Esophagus muscularis mucosa (tissue), 4 donors: ENCODE measurements at places on chromosomes 1 and 21.

DNA sequence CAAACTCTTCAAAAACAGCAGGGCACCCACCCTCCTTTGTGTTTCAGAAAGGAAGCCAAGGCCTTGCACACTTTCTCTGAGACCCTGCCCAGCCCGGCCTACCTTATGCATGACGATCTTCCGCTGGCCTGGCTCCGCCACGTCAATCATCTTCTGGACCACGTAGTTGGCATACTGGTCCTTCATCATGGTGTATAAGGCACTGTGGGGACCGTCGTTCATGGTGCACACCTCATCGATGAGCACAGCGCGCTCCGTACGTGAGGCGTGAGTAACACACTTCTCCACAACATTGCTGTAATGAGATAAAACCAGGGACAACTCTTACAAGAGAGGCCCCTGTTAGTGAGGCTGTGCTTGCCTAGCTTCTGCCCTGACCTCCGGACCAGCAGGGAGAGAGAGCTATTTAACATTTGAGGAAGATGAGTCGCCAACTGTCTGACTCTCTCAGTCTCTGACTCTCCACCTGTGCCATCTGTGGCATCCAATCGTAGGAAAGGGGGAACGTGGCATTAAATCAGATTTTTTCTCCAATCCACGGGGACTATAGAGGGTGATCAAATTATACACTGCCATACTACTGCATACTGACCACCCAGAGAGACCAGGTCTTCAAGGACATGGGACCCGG lies 28.1 kb upstream of the SDC3 start:
- DNase-seq = no peak

- no peak for DNase-seq
Measured at GRCh38 chr1:88985692-88986091, 6.7 kb downstream of the KYAT3 start.

DNA sequence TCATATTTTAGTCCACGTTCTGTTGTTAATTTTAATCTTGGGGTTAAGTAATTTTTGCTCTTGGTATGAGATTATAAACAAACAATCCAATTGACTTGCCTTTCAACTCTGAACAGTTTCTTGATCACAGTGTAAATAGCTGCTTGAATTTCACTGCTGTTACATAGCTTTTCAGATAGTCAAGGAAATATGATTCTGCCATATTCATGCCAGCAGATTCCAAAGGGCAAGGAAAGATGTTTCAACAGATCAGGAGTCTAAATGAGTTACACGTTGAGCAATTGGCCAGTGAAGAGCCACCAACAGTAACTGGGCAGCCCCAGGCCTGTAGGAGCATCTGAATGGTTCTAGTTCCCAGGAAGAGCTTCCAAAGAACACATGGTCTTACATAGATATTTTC lies 93.6 kb downstream of the LEPR start:
- no peak for DNase-seq

DNA sequence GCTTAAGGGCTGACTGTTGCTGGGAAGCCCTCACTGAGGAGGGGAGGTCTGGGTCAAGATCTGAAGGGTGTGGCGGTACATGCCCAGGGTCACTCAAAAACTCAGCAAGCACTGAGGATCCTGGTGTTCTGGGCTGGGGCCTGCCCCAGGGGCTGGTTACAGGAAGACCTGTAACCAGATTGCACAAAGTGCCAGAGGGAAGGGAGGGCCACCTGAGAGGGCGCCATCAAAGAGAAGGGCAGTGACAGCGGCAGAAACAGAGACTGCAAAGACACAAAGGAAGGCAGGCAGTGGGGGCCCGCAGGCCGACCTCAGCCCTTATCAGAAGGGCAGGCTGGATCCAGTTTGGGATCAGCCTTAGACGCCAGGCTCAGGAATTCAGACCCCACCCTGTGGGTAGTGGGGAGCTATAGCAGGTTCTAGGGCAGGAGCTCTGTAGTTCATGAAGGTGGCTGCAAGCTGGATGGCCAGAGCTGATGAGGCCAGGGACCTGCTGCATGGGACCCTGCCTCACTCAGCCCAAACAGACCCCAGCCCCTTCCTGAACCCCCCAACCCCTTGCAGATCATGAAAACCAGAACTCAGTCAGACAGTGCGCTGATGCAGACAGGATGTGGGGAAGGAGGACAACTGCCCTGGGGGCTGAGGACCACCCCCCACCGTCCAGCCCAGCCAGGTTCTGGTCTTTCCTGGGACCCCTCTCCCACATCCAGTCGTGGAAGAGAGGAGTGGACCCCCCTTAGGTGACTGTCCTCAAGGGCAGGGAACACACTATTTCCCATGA lies 3.9 kb downstream of the SH2D5 start:
- no peak for DNase-seq

DNA sequence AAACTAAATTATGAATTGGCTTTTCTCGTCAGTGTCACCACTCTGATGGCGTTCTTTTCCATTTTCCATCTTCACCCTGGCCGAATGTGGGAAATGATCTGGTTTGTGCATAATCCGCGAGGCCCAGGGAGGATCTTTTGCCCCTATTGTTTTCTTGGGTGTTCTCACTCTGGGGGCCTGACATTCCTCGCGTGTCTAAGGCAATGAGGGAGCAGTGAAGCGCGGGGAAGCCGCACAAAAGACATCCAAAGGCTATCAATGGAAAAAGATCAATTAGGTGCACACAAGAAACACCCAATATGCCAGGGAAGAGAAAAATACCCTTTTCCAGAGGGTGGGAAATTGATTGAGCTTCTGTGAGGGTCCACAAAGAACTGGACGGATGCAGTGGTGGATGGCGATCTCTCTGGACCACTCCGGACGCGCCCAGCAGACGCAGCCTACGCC lies 941 bp upstream of the C1orf21 start:
- no peak for DNase-seq

DNA sequence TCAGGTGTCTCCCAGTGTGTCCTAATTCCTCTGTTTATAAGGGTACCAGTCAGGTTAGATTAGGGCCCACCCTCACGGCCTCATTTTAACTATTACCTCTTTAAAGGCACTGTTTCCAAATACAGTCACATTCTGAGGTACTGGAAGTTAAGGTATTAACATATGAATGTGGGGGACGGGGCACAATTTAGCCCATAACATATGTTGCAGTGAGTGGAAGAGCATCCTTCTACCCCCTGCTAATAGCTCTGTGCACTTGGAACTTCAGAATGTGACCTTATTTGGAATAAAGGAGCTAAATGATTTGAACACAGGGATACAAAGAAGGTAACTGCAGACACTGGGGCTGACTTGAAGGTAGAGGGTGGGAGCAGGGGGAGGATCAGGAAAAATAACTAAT lies 67.3 kb upstream of the ADGRL2 start:
- no peak for DNase-seq

DNA sequence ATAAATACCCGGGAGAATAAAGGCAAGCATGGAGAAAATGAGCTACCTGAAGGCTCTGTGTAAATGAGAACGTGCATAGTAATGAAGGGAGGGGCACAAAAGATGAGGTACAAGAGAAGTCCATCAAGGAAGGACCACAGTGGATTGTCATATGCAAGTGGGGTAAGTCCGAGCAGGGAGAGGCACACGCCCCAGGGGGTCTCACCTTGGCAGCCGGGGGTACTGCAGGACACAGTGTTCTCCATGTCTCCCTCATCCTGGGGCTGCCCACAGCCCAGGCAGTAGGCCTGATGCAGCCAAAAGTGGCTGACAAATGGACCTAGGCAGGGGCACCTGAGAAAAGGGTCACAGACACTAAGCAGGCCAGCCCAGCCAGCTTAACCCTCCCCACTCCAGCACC lies 10.0 kb downstream of the DCST2 start:
- no peak for DNase-seq

DNA sequence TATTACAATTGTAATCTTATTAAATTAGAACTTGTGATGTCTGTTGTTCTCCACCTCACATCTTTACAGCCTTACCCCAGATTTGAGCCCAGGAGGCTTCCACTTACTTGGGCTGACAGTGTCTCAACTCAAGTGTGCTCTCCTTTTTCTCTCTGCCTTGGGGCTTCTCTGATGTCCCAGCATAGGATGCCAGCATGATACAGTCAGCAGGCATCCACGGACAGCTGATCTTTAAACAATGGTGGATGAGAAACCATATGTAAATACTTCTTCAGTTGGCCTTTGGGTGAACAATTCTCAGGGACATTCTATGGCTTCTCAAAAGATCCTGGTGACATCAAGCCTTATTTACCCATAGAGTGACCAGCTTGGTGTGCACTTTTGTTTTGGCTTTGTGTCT lies 107.6 kb upstream of the GORAB start:
- DNase-seq = no peak

DNA sequence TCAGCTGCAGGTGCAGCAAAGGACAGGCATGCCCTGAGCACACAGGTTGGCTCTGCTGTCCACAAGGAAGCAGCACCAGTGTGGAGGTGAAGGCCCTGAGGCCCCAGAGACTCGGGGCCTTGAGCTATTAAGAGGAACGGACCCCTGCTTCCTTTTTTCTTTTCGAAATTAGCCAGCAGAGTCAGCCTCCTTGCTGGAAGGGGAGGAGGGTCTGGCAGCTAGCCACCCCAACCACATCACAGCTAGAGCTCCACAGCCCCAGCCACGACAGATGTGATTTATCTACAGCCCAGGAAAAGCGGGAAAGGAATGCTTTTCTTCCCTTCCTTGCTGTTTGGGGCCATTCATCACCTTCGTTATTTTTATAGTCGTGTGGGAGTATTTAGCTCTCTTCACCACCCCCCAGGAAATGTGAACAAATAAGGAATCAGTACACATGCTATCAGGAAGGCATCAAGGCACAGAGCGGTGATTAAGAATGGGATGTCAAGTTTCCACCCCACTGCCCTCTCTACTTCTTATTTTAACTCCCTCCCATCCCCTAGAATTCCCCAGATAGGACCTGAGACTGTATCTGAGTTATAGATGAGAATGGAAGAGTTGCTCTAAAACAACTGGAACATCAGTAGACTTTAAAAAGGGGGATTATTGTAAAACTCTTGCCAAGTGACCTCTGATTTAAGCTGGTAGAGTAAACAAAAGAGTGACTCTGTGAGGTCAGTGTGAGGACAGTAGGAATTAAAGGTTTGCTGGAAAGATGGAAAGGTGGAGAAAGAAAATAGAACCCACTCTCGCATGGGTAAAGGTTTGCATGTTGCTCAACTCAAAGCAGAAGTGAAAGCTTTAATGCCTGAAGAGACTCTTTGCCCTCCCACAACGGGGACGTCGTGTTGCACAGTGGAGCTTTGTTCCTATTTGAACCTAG lies 224.7 kb upstream of the GJB5 start:
- no peak for DNase-seq

DNA sequence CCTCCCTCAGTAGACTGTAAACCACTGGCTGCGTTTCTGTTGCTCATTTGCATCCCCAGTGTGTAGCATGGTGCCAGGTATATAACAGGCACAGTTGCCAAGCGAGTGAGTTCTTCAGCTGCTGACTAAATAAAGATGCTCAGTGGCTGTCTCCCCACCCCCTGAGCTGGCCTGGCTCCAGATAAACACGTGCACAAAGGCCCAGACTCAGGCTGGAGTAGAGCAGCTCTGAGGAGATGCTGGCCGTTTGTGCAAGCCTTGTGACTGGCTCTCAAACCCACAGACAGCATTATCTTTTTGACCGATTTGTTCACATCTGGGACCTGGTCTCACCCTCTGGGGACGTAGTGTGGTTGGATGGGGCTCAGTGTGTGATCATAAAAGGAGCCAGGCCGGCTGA lies 7.1 kb downstream of the CHRNB2 start:
- DNase-seq = no peak

DNA sequence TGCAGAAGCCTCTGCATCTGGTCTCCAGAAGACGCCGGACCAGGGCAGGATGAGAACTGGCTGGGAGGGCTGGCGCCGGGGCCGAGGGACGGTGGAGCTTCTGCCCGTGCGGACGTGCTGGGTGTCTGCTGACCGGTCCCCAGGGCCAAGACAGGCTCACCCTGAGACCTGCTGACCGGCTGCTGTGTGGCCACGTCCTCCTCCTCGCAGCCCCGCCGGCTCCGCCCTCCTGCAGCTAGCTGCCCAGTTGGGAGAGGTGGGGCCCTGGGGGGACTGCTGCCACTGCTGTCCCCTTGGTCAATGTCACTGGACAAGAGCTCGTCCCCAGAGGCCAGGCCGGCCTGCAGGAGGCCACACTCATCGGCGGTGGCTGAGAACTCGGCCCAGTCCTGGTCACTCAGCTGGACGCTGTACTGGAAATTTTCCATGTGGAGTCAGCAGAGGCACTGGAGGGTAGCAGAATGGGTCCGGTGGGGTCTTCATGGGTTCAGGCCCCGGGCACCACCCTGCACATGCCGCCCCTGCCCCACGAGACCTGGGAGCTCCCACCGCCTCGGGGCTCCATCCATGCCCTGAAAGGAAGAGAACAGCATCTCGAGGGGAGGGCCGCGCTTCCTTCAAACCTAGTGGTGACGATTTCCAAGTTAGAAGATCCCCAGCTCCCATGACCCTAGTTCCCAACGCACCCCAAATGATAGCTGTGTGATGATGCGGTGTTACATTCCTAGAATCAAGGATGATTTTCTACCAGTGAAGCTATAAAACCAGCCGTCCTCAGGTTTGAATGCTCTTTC lies 1.1 kb downstream of the PERM1 start:
- DNase-seq = no peak

GRCh38 chr1:200625381-200625824 lies 4.9 kb upstream of the KIF14 start:
- DNase-seq = no peak

- no peak for DNase-seq
Measured at GRCh38 chr1:190179817-190180216, 297.8 kb downstream of the BRINP3 start.

- no peak for DNase-seq
Measured at GRCh38 chr1:14524826-14525636, 73.5 kb upstream of the KAZN start.

- DNase-seq = no peak
Measured at GRCh38 chr1:29966526-29967045, 730.3 kb downstream of the PTPRU start.

DNA sequence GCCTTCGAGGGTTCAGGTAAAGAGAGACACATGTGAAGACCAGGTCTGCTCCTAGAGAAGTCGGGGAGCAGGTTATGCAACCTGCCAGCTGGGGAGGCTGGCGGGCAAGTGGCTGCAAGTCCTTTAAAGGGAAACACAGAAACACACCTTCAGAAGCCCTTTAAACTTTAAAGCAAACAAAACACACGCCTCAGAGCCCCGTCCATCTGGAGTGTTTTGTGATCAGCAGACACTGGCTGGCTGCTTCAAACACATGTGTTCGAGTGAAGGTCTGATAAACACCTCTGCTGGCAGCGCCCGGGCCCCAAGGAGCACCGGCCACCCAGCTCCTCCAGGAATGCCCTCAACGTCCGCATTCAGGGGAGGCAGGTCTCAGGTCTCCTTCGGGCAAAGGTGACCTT lies 15.2 kb downstream of the RIPK4 start:
- no peak for DNase-seq
